CD4-positive, alpha-beta T cell treated with Interleukin-10 for 1 hour (primary cell): ENCODE measurements at places on chromosomes 6 and 20.

GRCh38 chr6:36979347-36979742, 6.7 kb downstream of the MTCH1 start:
- DNase-seq: peak; percentile 46

GRCh38 chr6:44739181-44739580, 351.7 kb downstream of the CDC5L start:
- DNase-seq: no peak

- no peak for DNase-seq
Observed at GRCh38 chr20:48241482-48241881, 456.2 kb upstream of the SULF2 start.

GRCh38 chr6:87784051-87784450, 82.0 kb upstream of the AKIRIN2 start:
- DNase-seq: no peak

DNA sequence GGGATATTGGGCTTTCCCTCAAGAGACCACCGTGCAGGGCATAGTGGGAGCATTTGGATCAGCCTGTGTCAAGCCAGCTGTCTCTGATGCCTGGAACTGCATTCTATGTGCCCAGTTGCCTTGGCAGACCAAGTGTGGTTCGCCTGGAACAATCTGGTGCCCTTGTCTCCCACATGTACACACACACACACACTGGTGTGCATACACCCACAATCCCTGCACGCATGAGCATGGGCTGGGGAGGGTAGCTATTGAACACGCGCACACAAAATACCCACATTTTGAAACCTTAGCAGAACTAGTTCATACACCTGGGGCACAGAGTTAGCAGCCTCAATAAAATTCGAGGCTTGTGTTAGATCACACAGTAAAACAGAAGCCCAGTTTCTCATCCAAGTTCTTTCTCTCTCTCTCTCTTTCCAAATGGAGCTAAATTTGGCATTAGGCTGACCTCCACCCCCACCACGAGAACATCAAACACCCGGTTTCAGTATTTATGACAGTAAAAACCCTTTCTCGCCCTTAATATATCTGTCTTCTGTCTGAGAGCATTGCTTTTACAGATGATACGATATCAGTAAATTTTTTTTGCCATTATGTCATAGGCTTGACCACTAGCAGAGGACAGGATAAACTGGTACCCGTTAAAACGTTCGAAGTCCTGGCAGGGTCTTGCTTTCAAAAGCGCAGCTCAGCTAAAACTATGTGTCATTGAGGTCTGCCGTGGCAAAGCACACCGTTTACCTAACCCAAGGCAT, 18.2 kb upstream of the NFATC2 start:
- DNase-seq: no peak
